ENCODE measurements at places on chromosomes 11 and 22.

GRCh38 chr11:44505581-44506054 is 59.8 kb upstream of the CD82 start:
- DNase-seq = peak; percentile 21

- DNase-seq = no peak
Observed at GRCh38 chr22:37402184-37402506, 25.1 kb downstream of the ELFN2 start.

DNA sequence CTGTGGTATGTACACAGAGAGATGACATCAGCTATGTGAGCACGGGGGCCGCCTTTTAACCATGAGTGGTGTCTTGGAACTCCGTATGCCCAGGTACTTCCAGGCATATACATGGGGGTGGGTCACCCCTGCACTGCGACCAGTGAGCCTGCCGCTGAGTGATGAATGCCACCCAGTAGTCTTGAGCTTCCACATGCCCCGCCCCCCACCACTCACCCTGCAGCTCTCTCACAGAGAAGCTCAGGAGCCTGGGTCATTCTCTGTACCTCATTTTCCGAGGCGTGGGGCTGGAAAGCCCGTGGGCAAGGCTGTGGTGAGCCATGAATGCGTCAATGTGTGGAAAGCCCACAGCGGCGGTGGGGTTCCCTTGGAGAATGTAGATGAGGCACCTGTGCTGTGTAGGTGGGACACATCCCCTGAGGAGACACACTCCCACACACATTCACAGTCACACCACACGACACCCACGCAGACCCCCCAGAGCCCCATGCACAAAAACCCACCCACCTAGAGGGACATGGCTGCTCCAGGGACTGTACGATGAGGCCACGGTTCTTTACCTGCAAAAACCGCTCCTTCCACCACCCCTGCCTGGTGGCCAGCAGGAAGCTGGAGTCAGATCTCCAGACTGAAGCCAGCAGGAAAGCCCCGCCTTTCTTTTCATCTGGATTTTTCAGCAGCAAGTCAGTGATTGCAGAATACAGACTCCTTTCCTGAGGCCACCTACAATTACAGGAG is 67.6 kb downstream of the PIWIL3 start:
- DNase-seq = no peak

- no peak for DNase-seq
Observed at GRCh38 chr22:31628969-31629708, 32.9 kb downstream of the PISD start.

- DNase-seq = no peak
Observed at GRCh38 chr22:34001701-34002466, 81.6 kb upstream of the LARGE1 start.

DNA sequence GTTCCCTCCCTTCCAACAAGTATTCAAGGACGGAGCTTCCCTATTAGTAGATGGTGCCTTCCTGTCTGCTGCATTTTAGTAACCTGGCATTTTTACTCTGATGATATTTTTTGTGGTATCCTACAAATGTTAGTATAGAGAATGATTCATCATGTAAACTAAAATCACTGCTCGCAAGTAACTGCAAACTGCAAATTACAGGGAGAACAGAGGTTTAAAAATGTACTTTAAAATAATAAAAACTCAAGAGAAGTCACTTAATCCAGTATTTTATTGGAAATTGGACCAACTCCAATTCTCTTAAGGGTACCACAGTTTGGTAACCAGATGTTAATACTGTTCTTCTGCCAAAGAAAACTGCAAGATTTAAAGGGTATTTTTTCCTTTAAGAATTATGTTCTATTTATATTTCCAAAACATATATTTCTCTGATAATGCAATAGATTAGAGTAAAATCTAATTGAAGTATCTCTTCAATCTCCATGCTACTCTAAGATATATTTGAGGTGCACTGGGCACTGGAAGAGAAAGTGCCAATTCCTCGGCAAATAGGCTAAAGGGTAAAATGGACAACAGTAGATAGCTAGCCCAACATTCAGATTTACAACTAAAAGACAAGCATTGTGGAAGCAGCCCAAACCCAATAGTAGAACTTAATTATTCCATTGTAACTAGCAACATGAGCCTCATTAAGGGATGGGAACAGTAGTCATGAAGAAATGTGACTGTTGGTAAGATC is 298.0 kb downstream of the TTC28 start:
- DNase-seq = no peak

- no peak for DNase-seq
Observed at GRCh38 chr11:31607914-31608313, 98.3 kb downstream of the ELP4 start.

DNA sequence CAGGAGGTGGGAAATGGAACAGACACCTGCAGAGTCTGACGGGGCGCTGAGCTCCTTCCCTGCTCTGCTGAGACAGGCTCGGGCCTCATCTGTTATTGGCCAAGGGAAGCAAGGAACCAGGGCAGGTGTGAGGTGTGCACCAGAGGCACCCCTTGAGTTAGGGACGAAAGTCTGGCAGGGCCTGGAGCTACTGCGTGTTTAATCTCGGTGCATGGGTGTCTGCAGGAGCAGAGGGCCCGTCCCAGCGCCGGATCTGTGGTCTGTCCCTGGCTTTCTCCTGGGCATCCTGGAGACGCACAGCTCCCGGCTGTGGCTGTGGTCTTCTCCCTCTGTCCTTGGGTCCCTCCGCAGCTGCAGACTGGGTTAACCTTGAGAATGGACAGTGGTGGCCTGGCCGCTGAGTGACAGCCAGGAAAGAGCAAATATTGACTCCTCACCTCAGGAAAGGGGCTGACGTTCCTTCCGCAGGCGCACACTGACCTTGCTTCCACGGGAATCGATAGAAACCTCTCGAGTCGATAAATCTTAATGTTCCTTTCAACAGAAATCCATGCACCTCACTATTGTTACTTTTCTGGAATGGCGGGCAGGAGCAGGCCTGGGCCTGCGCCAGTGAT is 975.6 kb downstream of the BRD1 start:
- no peak for DNase-seq

DNA sequence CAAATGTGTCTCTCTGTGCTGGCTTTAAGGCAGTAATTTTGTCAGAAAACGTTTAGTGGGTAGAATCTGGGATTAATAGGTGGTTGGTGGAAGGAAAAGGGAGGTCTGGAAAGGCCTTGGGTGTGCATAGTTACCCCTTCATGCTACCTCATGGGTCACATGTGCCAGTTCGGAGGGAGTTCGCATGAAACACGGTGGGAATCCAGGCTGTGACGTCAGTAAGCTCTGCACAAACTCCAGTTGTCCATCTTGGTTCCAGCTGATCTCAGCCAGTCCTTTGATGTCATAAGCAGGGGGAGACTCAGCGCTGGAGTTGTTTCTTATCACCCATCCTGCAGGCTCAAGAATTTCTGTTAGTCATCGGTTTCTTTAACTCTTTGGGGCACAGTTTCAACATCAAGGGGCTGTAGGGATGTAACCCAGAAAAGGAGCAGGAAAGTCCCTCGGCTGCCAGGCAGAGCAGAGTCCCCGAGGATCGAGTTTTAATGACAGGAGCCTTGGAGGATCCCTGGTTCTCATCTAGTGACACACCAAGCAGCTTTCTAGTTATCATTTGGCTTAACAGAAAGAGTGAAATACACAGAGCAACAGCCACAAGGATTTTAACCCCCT is 28.9 kb downstream of the MOV10L1 start:
- peak; percentile 95 for DNase-seq

- peak; percentile 19 for DNase-seq
Observed at GRCh38 chr11:128042290-128042751, 545.0 kb downstream of the ETS1 start.

DNA sequence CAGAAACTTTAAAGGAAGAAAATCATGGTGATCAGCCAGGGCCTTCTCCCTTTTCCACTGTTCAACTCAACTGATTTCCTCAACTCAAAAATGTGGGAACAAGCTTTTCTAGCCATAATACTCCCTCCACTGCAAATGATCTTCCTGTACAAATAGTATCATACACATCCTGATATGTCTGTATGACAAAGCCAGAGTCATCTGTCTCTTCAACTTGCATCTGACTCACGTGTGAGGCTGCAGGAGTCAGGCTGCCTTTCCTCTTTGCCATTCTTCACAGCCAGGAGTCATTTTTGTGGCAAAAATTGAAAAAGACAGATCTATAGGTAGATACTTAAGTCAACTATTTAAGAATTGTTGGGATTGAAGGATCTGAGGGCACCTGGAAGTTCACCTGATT is 13.3 kb downstream of the PATZ1 start:
- no peak for DNase-seq

DNA sequence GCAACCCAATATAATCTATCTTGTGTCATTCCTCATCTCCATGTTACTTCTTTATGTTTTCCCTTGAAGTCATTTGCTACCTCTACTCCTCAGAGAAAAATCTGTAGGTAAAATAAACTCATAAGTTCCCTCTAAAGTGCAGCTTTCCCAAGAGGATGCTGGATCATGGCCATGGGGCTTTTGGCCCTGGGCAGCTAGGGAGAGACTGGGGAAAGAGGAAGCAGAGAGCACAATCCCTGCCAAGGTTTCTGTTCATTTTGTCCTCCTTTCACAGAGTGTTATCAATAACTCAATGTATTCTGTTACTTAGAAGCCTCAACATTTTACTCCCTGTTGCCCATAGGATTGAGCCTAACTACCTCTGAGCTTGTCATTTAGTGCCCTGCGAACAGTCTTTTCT is 9.0 kb downstream of the RNF121 start:
- DNase-seq = no peak
